ENCODE measurements at places on chromosomes 5 and 9. TPM values are rescaled to one million over a fixed set of nuclear protein-coding genes. Genes with fewer than 3 reads are reported as not detected.

- no peak for DNase-seq
Measured at GRCh38 chr5:177103523-177104253, 17.0 kb downstream of the FGFR4 start.

DNA sequence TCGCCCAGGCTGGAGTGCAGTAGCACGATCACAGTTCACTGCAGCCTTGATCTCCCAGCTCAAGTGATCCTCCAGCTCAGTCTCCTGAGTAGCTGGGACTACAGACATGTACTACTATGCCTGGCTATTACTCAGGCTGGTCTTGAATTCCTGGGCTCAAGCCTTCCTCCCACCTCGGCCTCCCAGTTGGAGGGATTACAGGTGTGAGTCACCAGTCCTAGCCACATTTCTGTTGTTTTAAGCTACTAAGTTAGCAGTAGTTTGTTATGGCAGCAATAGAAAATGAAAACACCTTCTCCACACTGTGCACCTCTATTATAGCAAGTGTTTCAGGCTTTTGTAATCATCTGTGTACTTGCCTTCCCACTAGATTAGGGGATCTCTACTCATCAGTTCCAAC is 588.9 kb upstream of the TLE4 start:
- DNase-seq: no peak

DNA sequence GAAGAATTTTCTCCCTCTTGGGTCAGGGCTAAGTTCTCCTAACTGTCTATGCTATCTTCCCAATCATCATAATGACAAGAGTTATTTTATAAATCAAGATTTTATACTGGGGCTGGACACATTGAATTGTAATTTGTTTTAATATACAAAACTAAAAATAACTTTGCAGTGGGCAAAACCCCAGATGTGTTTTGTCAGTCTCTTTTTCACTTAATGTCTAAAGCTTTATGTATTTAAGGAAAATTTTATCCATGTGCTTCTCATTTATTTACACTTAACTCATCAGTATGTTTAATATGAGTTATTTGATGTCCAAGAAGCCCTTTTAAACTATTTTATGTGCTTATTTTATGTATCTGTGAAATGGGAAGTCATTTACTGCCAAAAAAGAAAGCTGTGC is 362.8 kb upstream of the ADAMTSL1 start:
- no peak for DNase-seq

DNA sequence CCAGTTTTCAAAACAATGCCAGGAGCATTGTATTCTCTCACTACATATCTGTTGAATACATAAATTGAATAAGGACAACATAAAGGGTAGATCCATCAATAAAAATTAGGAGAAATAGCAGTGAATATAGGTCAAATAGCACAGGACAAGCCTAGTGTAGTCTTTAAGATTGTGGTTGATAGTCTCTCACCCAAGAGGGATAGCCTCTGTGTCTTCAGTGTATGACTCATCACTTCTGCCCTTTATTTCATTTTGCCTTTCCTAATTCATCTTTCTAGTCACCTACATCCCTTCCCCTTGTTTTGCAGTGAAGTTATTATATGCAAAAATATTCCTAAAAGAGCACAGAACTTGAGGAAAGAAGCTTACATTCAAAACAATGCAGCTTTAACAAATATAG is 335.0 kb upstream of the TUSC1 start:
- DNase-seq: no peak

DNA sequence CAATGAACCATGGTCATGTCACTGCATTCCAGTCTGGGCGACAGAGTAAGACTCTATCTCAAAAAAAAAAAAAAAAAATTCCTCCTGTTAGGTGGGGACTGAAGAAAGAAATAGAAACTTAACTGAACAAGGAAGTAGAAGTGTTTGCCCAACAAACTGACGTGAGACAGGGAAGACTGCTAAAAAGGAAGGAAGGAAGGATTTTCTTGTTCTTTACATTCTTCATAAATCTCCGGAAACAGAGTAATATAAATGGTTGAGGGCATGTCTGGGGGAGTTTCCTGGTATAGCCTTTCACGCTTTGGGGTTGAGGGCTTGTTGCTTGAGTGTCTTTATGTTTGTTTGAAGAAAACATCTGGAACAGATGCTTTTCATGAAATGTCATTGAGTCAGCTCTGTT is 3.1 kb downstream of the TOR1B start:
- DNase-seq: no peak

- DNase-seq: no peak
Measured at GRCh38 chr5:171506951-171507350, 87.5 kb downstream of the FGF18 start.

DNA sequence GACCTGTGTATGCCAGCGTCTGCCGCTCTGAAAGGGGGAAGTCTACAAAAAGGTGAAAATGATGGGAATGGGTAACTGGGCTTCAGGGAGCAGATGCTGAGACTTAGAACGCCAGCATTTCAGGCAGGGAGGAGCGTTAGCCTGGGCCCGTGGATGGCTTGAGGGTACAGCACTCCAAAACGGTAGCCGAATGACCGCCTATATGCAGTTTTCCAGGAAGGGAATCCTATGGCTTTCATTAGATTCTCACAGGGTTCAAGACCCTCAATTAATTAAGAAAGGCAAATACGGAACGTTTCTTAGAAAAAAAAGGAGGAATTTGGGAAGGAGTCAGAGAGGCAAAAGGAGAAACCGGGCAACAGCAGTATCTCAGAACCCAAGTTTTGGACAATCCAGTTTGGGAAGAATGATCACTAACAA is 639 bp downstream of the AMACR start:
- no peak for DNase-seq

DNA sequence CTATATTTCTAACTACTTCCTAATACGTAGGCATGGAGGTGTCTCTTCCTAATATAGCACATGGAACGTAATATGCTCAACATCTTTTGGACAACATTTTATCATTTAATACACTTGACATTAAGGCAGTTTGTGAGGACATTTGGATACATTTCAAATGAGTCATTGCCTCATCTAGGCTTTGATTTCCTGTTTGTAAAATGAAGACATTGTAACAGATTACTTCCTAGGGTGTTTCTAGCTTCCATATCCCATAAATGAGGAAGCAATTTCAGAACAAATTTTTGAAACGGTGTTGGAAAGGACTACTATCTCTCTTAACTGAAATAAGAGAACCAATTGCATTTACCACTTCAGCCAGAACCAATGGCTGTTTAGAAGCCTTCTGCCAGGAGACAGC is 38.7 kb downstream of the SLC28A3 start:
- DNase-seq: no peak

- no peak for DNase-seq
Measured at GRCh38 chr5:128408622-128409021, 129.4 kb downstream of the FBN2 start.

DNA sequence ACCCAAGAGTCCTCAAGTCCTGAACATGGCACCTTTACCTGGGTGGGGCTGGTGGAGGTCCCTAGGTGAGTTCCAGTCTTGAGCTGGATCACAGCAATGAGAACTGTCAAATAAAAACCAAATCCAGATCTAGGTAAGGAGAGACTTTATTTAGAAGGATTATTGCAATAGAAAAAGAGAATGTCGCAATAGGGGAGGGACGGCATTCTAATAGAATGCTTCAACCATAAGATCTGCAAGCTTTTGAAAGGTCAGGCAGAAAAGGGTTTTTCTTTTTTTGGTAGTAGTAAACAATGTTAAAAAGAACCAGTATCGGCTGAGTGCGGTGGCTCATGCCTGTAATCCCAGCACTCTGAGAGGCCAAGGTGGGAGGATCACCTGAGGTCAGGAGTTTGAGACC is 5.2 kb upstream of the GCNT1 start:
- no peak for DNase-seq

- DNase-seq: no peak
Measured at GRCh38 chr9:94927048-94927761, 200.7 kb downstream of the AOPEP start.

- no peak for DNase-seq
Measured at GRCh38 chr5:122130152-122130551, 806 bp downstream of the ZNF474 start.

GRCh38 chr5:146055432-146055831 is 49.9 kb downstream of the PLAC8L1 start:
- no peak for DNase-seq

- DNase-seq: peak; percentile 77
Measured at GRCh38 chr5:160269017-160269416, 39.7 kb downstream of the FABP6 start.

- no peak for DNase-seq
Measured at GRCh38 chr5:25618821-25619220, 974.0 kb upstream of the CDH10 start.

DNA sequence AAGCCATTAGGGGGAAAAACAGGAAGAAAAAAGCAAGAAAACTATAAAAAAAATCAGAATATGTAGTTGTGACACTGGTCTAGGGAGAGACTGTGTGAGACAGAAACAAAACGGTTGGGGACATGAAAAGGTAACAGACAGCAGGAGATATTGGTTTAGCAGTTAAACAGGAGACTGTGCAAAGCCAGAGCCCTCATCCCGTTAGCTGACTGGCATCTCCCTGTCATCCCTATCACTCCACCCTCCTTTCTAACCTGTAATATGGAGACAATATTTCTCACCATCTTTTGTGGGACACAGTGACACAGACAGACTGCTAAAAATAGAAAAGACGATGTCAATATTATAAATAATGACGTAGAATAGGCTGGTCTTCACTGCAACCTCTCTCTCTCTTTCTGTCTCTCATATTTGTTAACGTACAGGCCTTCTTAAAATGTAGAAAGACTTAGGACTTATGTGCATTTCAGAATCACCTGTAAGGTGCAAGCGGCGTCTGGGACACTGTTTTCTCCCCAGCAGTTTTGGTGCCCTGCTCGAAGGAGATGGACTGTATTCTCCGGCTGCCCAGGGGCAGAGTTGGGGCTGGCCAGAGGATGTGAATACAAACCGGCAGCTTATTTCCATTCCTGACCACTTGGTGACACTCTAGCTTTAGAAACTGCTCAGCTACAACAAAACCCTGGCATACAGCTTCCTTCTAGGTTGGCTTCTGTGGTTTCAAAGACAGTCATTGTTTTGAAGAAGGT is 190.6 kb downstream of the MAT2B start:
- no peak for DNase-seq

- no peak for DNase-seq
Measured at GRCh38 chr5:34535944-34536623, 120.0 kb upstream of the RAI14 start.

DNA sequence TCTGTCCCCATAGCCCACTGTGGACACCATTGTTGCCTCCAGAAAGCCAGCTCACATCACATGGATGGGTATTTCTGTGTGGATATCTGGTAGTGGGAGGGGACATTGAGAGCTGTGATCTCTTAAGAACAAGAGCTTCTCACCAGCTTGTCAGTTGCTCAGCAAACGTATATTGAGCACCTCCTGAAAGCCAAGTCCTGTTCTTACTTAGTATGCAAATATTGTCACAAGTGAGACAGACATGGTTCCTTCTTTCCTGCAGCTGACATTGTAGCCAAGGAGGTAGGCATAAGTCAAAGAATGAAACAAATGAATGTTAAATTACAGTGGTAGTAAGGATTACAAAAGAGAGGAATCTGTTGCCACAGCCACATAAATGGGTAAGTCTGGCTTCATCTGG is 3.8 kb downstream of the TCOF1 start:
- no peak for DNase-seq

DNA sequence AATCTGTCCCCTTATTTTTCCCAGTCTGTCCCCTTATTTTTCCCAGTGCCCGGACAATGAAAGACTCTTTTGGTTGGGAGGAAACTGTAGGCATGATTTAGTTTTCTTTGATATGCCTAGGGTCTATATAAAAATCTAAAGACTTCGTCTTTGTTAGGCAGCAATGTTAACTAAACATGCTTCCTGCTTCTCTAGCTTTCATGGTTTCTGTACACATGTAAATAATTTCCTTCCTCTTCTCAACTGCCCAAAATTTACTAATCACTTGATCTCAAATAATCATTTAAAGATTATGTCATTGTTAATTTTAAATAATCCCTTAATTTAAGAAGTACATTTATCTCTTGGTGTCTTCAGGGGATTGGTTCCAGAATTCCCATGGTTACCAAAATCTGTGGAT is 47.8 kb upstream of the RAPGEF6 start:
- DNase-seq: no peak

- DNase-seq: no peak
Measured at GRCh38 chr5:10800852-10801251, 39.8 kb upstream of the DAP start.

DNA sequence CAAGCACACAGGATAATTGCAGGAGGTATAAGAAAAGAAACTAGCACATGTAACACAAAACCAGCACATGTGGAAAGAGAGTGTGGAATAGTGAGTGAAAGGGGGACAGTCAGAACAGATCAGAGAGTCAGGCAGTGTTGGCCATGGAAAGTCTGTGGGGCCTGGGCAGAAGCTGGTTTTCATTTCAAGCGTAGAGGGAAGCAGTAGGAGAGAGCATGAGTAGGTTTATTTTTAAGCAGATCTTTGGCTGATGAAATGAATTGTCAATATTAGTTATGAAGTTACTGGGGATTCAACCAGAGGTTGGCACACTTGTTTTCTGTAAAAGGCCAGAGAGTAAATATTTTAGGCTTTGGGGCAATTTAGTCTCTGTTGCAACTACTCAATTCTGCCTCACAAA is 283.1 kb downstream of the SMARCA2 start:
- DNase-seq: no peak

- no peak for DNase-seq
Measured at GRCh38 chr9:105144841-105145240, 99.6 kb upstream of the SLC44A1 start.

DNA sequence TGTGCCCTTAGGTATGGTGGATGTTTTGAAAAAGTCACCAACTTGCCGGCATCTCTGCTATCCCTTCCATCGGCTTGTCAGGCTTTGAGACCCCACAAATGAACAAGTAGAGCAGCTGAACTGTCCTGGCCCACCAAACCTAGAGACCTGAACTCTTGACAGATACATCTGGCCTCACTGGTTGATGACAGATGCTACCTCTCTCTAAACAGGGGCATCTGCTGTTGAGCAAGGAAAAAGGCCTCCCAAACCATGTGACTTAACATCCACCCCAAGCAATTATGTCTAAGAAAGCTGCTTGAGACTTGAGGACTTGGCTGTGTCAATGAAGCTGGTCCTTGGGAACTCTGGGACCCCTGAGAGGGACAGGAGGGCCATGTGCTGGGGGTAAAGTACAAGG is 2.3 kb downstream of the CCNI2 start:
- peak; percentile 10 for DNase-seq

DNA sequence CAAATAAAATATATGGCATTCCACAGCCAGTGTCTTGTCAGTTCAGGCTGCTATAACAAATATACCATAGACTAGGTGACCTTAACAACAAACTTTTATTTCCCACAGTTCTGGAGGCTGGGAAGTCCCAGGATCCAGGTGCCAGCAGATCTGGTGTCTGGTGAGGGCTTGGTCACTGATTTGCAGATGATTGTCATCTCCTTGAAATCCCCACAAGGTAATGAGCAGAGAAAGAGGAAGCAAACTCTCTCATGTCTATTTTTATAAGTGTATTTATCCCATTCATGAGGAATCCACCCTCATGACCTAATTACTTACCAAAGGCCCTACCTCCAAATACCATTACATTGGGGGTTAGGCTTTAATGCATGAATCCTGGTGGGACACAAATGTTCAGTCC is 663.2 kb downstream of the TLR4 start:
- no peak for DNase-seq

WASHC1 gene
- 7.5 TPM for total RNA-seq

NPR3 gene
- total RNA-seq: 1.9 TPM

CBY3 gene
- total RNA-seq: not detected

NUTM2F gene
- not detected for total RNA-seq

TYRP1 gene
- not detected for total RNA-seq

PALM2AKAP2 gene
- total RNA-seq: 41.4 TPM

INSYN2B gene
- not detected for total RNA-seq

DIPK1B gene
- total RNA-seq: 4.8 TPM

PTTG1 gene
- 13.8 TPM for total RNA-seq

TNFSF8 gene
- 4.7 TPM for total RNA-seq

SPINK4 gene
- not detected for total RNA-seq

All from breast epithelium (tissue), 4 donors.